Endothelial cell of umbilical vein (primary cell): ENCODE measurements at places on chromosomes 1 and 21. TPM values are rescaled to one million over a fixed set of nuclear protein-coding genes. Genes with fewer than 3 reads are reported as not detected.
A peak's percentile ranks its signal among the peaks of the same experiment; 100 is the strongest.

- H3K27me3 ChIP-seq = no peaks in the 10 kb centered on the region
- H3K4me3 ChIP-seq = no peak overlapping the region
- DNase-seq = no peak
Observed at GRCh38 chr21:34639882-34640788, 25.2 kb upstream of the RCAN1 start.

DNA sequence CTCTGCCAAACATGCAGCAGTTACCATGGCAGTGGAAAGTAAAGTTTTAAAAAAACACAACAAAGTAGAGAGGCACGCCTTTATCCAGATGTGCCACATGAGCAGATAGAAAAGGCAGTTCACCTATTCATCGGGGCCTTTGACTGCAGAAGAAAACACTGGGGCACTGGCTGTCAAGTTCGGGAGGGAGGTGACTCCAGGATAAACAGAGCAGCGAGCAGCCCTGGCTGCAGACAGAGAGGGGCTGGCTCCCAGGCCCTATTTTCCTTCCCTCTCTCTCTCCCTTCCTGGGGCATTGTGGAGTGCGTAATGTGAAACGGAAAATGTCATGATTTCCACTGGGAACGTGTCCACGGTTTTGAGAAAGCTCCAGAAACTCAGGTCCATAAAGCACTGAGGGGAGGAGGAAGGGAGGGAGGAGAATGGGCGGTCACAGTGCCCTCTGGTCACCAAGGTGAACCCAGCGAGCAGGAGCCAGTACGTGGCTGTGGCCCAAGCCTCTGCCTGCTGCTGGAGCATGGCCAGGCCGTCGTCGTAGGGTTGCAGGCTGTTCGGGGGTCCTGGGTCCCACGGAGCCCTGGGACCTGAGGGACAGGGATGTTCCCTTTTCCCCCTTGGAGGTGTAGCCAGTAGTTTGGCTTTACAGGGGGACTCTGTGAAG is 114.7 kb upstream of the IRF2BP2 start:
- H3K4me3 ChIP-seq = no peak overlapping the region
- H3K27ac ChIP-seq = peak overlapping the region; percentile 91
- no peaks in the 10 kb centered on the region for H3K36me3 ChIP-seq

- no peaks in the 10 kb centered on the region for H3K36me3 ChIP-seq
- no peaks in the 10 kb centered on the region for H3K4me1 ChIP-seq
- no peak overlapping the region for H3K27ac ChIP-seq
- no peak overlapping the region for H3K4me3 ChIP-seq
- no peak for DNase-seq
- peaks cover 4% of the 10 kb centered on the region for H3K27me3 ChIP-seq
Observed at GRCh38 chr1:117629625-117630422, 24.0 kb downstream of the TENT5C start.

GRCh38 chr1:68107771-68108170 is 57.3 kb upstream of the DIRAS3 start:
- no peaks in the 10 kb centered on the region for H3K27me3 ChIP-seq
- H3K4me3 ChIP-seq = no peak overlapping the region
- DNase-seq = no peak
- H3K4me1 ChIP-seq = peaks cover 13% of the 10 kb centered on the region

DNA sequence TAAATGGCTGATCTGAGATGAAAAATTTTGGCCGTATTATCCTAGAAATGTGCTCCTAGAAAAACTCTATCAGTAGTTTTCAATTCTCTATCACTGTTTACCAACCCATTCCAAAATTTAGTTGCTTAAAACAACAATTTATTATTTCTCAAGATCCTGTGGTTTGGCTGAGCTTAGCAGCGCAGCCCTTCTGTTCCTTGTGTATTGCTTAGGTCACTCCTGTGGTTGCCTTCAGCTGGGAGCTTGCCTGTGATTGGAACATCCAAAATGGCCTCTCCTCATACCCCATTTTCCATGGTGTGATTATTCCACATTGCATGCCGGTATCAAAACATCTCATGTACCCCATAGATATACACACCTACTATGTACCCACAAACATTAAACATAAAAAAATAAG is 22.8 kb upstream of the STUM start:
- H3K27me3 ChIP-seq = peaks cover 3% of the 10 kb centered on the region
- H3K4me1 ChIP-seq = no peaks in the 10 kb centered on the region
- H3K36me3 ChIP-seq = no peaks in the 10 kb centered on the region

- no peak overlapping the region for H3K4me3 ChIP-seq
- H3K27ac ChIP-seq = no peak overlapping the region
- H3K4me1 ChIP-seq = no peaks in the 10 kb centered on the region
Observed at GRCh38 chr1:175725684-175726083, 17.7 kb downstream of the TNR start.

- H3K4me1 ChIP-seq = no peaks in the 10 kb centered on the region
- H3K4me3 ChIP-seq = no peak overlapping the region
- H3K27me3 ChIP-seq = no peaks in the 10 kb centered on the region
- no peaks in the 10 kb centered on the region for H3K36me3 ChIP-seq
Observed at GRCh38 chr1:34460193-34460592, 283.5 kb downstream of the C1orf94 start.

DNA sequence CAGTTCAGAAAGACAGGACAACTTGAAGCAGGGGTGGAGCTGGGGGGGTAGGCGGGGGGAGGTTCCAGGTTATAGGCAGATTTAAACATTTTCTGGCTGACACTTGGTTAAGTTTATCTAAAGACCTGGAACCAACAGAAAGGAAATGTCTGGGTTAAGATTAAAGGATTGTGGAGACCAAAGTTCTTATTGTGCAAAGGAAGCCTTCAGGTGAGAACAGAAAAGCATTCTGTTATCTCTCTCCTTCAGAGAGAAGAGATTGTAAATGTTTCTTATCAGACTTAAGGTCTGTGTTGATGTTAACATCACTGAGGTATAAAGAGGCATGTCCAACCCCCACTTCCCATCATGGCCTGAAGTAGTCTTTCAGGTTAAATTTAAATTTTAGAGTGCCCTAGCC is 3.7 kb upstream of the ACADM start:
- H3K4me3 ChIP-seq = no peak overlapping the region
- DNase-seq = no peak
- H3K36me3 ChIP-seq = no peaks in the 10 kb centered on the region
- no peaks in the 10 kb centered on the region for H3K27me3 ChIP-seq
- H3K27ac ChIP-seq = no peak overlapping the region

GRCh38 chr21:27561116-27561515 is 594.2 kb upstream of the ADAMTS5 start:
- no peaks in the 10 kb centered on the region for H3K4me1 ChIP-seq
- H3K27ac ChIP-seq = no peak overlapping the region
- H3K36me3 ChIP-seq = no peaks in the 10 kb centered on the region

TFAP2E gene
- 0.18 TPM in 1 of 2 replicates, not detected in the other for total RNA-seq

PTPRF gene
- total RNA-seq = 271 and 338 TPM in 2 replicates

PGLYRP3 gene
- total RNA-seq = not detected in 2 replicates
